IPS DF 6.9 (cell line): ENCODE measurements at places on chromosomes 7 and 10.

DNA sequence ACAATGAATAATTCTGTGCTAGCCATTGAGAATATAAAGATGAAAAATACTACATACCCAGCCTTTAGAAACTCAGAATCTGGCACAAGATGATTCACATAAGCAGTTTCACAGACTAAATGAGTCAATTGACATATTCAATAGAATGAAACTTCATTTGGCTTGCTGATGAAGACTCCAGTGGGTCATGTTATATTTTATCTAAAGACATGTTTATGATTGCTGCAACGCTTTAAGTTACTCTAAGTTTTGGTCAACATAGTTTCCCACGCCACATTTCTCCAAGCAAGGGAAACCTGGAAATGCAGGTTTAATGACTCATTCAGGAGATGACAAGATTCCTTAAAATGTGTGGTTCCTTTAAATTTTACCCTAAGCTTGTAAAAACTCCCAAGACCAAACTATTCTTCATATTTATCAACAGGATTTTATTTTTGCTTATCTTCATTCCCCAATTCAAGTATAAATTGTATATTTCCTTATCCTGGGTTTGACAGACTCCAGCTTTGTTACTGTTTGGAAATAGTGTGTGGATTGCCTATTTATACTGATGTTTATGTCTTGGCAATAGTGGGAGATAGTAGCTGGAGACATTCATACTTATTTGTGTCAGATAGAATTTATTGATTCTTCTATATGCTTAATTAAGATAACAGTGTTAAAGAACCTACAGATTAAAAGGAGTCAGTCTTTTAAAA is 6.6 kb downstream of the SEMA3A start:
- no peak for DNase-seq

DNA sequence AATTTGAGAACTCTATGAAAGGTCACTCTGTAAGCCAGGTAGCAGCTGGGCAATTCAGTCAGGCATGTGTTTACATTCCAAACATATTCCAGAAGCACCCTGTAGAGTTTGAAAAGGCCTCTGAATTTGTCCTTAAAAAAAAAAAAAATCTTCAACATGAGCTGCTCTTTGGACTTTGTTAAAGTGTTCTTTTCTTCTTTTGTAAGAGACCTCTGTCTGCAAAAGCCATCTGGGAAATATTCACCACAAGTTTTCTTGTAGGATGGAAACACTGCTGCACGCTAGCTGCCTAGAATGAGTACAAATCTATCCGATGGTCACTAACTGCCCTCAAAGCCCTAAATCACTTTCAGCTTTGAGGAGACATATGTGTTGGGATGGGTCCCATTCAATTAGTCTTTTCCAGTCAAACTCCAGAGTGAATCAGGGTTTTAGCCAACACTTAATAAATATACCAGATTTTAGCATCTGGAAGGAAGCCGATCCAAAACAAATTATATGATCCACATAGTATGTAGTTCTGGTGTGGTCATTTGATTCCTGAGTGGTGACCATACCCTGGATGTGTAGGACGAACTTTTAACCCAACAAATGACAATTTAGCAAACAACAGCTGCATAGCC is 85.9 kb downstream of the CD36 start:
- DNase-seq = no peak

- no peak for DNase-seq
Measured at GRCh38 chr10:93222211-93222754, 148.6 kb downstream of the CYP26A1 start.

- no peak for DNase-seq
Measured at GRCh38 chr7:15977663-15978062, 291.2 kb upstream of the MEOX2 start.

DNA sequence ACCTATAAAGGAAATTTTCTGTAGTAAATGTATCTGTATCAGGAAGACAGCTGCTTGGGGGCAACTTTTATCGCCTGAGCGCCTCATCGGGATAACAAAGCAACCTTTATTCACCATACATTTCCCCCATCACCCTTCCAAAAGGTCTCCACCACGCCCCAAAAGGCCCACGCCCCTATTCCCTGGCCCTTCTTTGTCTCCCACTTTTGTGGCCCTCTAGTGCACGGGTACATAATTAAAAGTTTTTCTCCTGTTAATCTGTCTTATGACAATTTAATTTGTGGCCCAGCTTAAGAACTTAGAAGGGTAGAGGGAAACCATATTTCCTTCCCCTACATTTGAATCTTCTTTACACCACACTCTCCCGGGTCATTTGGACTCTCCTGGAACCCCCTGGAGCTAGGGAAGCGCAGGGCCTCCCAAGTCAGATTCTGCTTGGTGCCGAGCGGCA is 625 bp downstream of the RP9 start:
- DNase-seq = no peak

DNA sequence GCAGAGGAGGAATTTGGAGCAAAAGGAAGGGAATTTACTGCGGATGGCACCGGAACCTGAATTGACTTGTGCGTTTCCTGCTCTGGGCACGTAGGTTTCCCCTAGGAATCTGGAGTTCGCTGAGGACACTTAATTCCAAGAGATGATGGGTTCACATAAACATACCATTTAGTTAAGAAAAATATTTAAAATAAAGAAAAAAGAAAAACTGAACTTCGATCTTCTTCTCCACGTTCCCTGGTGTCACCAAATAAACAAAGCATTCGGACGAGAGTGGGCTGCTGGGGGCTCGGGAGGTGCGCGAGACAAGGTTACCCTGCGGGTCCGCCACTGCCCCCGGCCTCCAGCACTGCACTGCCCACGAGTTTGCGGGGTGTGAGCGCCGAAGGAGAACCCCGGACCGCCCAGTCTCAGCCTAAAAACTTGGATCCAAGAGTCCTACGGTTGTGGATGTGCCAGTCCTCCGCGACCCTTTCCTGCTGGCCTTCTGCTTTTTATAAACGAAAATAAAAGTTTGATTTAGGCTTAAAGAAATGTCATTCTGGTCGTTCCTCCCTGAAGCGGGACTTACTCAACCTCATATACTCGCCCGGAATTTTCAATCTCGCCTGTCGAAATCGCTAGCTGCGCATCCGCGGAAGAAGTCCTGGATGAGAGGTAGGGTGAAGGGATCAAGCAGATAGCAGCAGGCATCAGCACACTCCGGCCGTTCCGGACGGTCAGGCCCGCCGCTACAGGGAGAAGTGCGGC is 30.3 kb downstream of the SKIDA1 start:
- no peak for DNase-seq

GRCh38 chr7:80634505-80634904 is 3.9 kb upstream of the CD36 start:
- DNase-seq = no peak

- DNase-seq = no peak
Measured at GRCh38 chr10:8044331-8044907, 10.1 kb upstream of the GATA3 start.

DNA sequence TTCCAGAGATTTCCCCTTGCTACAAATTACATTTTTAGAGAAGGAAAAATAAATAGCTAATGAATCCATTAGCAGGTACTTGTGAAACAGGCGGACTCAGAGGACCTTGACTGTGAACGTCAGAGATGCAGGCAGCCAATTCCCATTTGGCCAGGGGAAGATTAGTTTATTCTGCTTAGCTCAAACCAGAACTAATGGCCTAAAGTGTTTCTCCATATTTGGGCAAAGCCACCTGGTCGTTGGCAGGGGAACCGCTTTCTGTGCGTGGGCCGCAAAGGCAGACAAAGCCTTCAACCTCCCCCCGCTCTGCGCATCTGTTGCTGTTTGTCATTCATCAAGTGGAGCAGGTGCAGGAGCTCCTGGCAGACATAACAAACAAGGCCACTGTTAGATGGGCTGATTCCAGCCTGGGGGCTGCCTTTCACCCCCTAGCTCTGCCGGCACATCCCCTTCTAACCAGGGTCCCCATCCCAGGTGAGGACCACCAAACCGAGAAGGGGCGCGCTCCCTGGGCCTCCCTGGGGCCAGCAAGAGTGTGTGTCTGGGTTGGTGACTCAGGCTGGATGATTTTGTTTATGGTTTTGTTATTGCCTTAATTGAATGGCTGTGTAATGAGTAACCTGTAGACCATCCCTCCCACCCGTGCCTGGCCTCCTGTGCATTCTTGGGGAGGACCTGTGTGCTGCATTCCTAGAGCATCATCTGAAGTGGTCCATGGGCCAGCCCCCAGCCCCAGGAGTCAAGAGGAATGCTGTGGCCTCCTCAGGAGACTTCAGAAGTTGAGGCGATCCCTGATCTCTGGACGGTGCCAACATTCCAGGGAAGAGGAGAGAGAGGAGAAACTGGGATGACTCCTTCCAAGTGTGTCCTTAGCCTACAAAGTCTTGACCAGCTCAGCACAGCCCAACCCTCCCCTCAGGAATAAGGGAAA is 14.5 kb upstream of the CPA1 start:
- no peak for DNase-seq

- DNase-seq = no peak
Measured at GRCh38 chr10:34716958-34717357, 98.1 kb downstream of the PARD3 start.

DNA sequence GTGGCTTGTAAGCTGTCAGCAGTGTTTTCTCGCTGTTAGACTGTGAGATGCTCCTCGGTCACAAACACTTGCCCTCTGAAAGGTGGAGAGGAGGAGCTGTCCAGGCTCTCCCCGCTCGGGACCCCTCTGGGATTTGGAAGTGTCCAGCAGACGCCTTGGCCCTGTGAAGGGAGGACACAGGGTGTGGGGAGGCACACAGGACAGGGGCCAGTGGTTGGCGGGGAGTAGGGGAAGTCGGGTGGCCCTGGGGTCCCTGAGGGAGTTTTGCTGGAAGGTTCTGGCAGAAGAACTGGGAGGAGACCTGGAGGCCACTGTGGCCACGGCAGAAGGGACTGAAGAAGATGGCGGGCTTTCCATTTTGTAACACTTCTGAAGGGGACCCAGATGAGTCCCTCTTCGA is 47.2 kb upstream of the DPYSL4 start:
- no peak for DNase-seq

DNA sequence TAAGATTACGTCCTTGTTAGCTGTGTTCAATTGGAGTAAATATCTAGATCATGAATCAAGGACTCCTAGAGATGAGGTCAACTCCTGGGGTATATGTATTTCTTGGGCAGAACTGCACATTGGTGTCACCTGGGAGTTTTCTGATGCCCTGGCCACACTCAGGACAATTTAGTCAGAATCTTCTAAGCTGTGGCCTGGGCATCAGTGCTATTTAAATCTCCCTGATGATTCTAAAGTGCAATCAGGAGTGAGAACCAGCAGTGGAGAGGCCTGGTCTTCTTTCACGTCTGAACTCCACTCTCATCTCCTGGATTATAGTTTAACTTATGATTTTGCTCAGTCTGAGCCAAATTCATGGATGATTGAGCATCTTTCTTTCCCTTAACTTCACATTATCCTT is 218.0 kb downstream of the BMPER start:
- no peak for DNase-seq

DNA sequence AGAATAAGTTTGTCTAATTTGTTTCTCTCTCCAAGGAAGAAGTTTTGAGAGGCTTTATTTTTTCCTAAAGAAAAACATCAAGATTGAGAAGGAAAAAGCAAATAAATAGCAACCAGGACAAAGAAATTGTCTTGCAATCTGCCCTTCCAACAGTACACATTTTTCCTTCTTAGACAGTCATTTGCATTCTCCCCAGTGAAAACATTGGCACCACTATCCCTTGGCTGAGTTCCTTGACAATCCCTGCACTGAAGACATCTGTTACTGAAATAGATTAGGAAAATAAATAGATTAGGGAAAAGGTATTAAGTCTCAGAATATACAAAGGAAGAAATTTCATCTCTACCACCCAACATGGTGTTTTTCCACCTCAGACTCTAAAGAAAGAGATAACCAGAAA is 12.2 kb upstream of the TMEM243 start:
- DNase-seq = no peak

DNA sequence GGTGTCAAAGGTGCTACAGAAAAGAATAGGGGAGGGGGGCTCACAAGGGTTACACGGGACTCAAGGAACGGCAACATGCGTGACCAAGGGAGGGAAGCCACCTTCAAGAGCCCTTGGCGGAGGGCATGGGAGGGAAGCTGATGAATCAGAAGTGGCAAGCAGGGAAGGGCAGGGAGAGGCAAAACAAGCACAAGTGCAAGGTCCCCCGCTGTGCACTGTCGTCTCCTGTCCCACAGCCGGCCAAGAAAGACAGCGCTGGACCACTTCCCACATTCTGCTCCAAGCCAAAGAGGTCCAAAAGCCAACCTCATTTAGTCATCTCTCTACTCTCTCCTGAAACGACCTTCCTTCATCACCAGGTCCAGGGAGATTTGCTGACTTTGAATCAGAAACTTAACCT is 102.7 kb downstream of the CALN1 start:
- no peak for DNase-seq

DNA sequence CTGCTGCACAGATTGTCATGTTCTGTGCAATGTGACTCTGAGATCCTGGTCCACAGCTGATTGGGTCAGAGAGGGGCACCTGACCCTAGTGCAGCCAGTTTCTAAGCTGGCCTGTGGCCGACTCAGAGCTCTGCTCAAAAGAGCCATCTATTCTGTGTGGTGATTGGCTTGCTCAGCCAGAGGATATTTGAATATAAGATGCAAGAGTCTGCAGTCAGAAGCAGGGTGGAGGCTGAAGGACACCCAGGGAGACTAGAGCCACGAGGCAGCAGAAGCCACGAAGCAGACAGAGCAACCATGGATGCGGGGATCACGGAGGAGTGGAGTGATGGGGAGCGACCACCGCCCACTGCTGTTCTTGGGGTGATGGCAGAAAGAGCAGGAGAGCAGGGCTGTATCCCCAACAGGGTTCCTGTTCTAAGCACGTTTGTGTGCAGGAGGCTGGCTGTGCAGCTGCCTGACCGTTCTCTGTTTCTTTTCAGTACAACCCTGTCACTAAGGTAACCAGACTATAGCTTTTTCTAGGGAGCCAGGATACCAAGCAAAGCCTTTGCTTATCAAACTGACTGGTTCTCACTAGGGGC is 19.5 kb upstream of the RHEB start:
- no peak for DNase-seq

DNA sequence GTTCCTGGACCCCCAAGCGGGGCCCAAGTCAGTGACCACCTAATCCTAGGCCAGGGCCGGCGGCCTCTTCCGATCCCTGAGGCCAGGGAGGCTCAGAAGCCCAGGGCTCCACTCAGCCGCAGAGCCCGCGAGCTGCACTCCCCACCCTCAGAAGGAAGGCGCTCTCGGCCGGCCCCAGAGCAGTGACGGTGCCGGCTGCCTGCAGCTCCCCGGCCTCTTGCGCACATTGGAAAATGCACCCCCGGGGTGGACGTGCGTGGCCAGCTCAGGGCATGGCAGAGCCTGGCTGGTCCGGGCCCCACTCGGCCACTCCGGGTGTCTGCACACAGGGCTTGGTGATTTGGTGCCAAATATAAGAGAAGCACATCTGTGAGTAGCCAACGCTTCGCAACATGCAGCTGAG is 269.1 kb downstream of the PTPRN2 start:
- no peak for DNase-seq

GRCh38 chr7:107652642-107653041 is 8.0 kb upstream of the SLC26A4 start:
- no peak for DNase-seq

- no peak for DNase-seq
Measured at GRCh38 chr10:120381931-120382330, 75.1 kb upstream of the PLPP4 start.

GRCh38 chr7:124764847-124765400 is 668 bp downstream of the GPR37 start:
- no peak for DNase-seq

- DNase-seq = no peak
Measured at GRCh38 chr7:31019509-31019908, 32.6 kb upstream of the ADCYAP1R1 start.
